ENCODE measurements at places on chromosomes 2 and 18. TPM values are rescaled to one million over a fixed set of nuclear protein-coding genes. Genes with fewer than 3 reads are reported as not detected.

DNA sequence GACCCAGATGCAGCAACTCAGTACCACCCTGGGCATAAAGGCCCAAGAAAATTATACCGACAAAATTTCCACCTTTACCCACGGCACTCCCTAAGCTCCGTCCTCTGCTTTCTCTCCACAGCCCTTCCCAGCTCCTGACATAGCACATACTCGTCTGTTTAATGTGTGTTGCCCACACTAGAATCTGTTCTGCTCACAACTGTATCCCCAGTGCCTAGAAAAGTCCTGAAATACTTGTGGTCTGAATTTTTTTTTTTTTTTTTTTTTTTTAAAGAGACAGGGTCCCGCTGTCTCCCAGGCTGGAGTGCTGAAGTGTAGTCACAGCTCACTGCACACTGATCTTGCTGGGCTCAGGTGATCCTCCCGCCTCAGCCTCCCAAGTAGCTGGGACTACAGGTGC lies 62.3 kb downstream of the ADCY3 start:
- no peak for DNase-seq

GRCh38 chr18:53946594-53946993 lies 277.9 kb downstream of the MBD2 start:
- no peak for DNase-seq

Gene REG3G
- polyA plus RNA-seq = not detected

DNA sequence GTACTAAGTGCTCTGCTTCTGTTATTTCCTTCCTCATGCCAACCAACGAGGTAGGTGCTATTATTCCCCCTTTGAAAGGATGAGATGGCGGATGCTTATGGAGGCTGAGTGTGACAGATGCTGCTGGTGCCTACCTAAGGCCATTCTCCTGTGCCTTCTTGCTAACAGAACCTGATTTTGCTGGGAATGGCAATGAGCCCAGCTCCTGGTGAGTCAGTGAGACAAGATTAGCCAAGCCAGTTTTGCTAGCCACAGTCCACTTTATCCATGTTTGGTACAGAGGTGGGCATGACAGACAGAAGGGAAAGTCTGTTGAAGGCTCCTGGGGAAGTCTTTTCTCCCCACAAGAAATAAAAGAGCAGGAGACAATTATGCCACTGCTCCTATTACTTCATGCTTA lies 43.7 kb upstream of the TMEM163 start:
- no peak for DNase-seq

DNA sequence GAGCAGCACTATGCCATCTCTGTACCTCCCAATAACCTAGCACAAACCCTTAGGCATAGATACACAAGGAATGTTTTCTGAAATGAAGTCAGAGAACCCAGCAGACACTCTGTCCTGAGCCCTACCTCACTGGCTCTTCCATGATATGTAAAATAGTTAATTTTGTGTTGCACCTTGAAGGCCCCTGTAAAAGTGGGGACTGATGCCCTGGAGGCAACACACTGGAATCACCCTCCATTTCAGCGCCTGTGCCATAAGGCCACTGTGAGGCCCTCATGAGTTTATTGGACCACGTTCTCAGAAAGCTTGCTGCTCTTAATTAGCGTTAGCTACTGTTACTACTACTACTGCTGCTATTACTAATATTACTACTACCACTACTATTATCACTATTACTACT lies 670.1 kb upstream of the SOX11 start:
- DNase-seq = no peak

Gene SPDYA
- polyA plus RNA-seq = 1.2 TPM

- peak; percentile 13 for DNase-seq
Measured at GRCh38 chr2:202871300-202872141, at the start of gene ICA1L. Gene ICA1L (minus strand): TSS chr2:202871766. CDS start chr2:202829009, 42,757 bp downstream.

Gene ANKRD30BL
- polyA plus RNA-seq = not detected

DNA sequence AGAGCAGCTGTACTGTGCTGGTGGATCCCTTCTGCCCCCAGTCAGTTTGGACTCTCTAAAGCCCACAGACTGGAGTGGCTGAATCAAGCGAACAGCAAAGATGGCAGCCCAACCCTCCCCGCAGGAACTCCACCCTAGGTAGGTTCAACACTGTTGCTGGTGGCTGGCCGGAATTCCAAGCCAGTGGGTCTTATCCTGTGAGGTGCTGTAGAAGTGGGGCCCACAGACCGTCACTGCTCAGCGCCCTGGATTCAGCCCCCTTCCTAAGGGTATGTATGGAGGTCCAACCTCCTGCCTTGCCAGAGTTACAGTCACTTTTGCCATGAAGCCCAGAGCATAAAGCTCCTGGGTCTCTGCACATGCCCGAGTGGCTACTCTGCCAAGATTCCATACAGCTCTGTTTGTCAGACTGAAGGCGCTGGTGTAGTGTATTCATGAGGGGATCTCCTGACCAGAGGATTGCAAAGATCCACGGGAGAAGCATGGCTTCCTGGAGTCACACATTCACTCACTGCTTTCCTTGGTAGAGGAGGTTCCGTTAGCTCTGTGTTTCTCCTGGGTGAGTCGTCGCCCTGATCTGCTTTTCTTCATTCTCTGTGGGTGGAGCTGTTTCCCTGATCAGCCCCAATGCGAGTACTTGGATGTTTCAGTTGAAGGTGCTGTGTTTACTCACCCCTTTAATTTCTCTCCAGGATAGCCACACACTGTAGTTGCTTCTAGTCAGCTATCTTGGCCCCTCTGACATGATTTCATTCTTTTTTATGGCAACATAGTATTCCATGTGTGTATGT lies 293.6 kb upstream of the THUMPD2 start:
- DNase-seq = no peak

DNA sequence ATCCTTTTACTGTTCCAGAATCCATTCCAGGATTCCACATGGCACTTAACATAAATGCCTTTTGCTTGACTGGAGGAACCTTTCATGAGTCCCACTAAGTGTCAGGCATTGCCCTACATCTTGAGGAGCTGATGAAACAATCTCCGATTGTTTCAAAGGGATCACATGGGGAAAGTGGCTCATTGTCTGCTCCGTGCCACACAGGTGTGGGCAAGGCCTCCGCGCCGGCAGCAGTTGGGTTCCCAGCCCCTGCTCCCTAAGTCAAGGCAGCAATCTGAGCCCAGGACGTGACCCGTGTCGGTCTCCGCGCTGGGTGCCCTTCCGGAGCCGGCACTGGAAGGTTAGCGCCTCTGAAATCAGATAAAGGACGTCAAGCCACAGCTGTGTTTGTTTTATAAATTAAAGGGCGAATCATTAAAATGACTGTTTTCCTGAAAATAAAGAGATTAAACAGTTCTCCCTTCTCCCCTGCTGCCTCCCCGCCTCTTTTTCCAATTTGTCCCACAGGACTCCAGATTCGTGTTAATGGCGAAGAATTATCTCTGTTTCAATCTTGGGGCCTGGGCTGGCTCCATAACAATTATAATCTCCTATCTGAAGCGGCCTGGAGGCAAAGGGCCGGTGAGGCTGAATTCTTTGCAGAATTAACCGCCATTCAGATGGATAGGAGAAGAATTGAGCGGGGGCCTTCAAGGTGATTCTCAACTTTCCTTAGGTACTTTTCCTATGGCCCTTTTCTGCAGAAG lies 84.3 kb upstream of the FZD7 start:
- no peak for DNase-seq

DNA sequence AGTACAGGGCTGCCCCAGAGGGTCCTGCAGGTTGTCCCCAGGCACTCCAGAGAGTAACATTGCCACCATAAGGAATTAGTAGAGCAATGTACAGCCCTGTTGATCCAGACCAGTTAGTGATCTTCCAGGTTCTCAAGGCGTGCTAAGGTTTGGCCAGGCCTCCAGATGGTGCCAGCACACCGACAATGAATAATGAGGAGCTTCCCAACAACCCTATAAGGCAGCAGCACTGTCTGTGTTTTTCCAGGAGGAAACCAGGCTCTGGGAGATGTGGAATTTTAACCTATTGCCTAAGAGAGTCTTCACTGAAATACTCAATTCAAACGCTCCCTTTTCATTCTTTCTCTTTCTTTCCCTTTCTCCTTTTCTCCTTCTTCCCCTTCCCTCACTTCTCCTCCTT lies 122.1 kb downstream of the MGAT5 start:
- DNase-seq = no peak

Gene PAX3
- polyA plus RNA-seq = 1.5 TPM

DNA sequence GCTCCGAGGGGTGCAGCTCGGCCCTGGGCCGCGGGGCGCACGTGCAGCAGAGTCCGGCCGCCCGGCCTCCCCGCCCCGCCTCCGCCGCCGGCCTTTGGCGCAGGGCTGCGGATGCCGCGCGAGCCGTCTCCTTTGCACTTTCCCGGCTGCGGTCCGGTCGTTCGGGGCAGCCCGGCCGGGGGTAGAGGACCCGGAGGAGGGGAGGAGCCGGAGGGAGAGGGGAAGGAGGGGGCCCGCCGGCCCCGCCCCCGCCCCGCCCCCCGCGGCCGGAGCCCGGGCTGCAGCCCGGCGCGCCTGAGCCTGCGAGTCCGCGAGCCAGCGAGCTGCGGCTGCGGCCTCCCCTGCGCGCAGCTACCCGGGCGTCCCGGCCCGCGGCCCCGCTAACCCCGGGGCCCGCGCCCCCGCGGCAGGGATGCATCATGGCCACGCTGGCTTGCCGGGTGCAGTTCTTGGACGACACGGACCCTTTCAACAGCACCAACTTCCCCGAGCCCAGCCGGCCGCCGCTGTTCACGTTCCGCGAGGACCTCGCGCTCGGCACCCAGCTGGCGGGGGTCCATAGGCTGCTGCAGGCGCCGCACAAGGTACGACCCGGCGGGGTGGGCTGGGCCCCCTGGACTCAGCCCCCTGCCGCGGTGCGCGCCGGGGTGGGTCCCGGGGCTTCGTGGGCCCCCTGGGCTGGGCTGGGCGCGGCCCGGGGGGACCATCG lies at the start of gene FHOD3:
Gene FHOD3 (plus strand): TSS at position 297 of the 709 bp plus-strand sequence. CDS start 123 bp downstream, at position 420.
- DNase-seq = no peak

DNA sequence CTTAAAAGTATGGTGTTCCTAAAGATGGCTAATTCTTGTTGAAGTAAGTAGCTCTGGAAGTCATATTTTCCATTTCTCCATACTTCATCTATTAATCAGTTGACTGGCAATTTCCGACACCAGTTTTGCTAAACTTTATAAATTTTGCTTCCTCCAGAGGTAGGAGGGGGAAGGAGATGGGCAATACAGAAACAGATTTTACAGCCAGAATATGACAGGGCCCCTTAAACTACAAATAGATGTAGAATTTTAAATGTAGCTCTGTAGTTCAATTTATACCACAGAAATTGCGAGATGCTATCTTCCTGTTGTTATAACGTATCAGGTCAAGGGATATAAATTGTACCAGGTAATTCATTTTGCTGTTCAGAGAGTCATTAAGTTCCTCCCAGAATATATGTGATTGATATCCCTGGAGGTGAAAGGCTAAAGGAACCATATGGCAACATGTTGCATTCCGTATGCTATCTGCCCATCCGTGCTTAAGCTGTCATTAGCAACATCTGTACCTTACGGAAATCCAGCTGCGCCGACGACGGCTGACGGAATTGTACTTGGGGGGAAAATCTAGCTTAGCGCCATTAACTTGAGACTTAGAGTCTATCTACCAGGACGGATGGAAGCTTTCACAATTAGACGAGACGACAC lies 8.4 kb upstream of the NR4A2 start:
- DNase-seq = no peak

Gene MERTK
- polyA plus RNA-seq = 4.0 TPM

DNA sequence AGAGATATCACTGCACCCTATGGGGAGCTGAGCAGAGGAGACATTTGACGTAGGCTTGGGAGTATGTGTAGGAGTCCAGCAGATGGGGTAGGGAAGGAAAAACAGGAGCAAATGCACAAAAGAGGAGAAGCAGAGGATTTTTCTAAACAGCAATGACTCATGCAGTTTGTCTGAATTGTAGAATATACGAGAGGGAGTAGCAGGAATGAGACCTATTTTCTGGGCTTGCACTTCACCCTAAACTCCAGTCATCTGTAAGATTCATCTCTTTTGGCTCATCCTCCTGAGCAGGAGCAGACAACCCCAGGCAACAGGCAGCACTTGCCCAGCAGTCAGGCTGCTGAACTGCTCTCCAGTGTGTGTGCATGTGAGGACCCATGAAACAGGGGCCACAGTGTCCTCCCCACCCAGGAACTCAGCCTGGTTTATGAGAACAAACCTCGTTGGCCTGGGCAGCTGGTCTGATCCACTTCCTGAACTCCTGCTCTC lies 100.2 kb upstream of the CDC42EP3 start:
- DNase-seq = no peak

Gene SLC30A3
- 0.85 TPM for polyA plus RNA-seq

- DNase-seq = no peak
Measured at GRCh38 chr2:49069829-49070228, 84.5 kb downstream of the FSHR start.

Gene TRIM43
- not detected for polyA plus RNA-seq

DNA sequence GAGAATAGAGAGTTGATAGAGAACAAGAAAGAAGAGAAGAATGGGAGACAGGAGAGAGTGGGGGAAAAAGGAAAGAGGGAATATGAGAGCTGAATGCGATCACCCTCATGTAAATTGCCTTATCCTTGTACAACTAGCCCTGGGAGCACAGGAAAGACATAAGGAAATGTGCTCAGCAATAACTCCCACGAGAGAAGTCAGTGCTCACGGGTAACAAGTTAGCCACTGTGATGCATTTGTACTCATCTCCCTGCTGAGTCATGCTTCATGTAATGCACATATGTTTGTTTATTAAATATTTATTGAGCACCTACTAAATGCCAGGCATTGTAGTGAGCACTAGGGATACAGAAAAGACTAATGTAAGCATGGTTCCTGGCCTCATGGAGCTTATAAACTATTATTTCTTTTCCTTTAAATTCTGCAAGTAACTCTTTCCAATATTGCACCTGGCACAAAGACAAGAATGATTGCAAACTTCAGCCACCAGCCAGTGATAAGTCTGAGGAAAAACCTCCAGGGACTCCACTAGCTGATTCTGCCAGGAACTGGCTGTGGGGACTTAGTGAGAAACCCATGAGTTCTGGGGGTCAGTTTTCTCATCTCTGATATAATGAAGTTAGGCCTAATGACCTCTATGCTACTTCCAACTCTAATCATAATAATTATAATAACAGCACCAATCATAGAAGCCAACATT lies 124.1 kb downstream of the LNPK start:
- no peak for DNase-seq

GRCh38 chr2:75595541-75596395 lies 35.0 kb upstream of the EVA1A start:
- DNase-seq = no peak

DNA sequence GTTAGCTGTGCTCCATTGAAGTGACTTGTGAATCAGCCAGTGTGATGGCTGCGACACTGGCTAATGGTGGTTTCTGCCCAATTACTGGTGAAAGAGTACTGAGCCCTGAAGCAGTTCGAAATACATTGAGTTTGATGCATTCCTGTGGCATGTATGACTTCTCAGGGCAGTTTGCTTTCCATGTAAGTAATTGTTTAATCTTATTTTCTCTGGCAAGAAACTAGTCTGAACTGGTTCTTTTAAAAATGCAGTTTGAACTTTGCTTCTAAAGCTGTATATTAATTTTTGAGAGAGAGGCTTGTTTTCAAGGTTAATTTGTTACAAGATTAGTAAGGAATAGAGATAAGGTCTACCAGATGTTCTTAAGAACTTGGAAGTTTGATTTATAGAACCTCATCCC lies 46.7 kb downstream of the GLS start:
- no peak for DNase-seq

DNA sequence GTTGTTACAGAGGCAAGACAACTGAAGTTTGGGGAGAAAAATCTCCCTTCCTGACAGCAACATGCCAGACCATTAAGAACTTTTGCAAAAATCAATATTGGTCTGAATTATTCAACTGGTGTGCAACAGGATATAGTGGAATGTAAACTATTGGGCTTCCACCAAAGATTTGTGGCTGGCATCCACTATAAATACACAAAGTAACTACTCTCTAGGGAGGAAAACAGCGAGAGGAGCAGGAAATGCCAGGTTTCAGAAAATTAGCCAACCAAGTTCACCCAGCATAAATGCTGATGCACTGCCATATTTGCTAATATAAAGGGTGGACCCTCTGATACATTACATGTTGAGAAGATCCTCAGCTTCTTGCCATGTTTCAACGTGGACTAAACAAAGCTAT lies 267.6 kb upstream of the LYPD1 start:
- DNase-seq = no peak

Gene C2orf72
- polyA plus RNA-seq = 0.23 TPM

All from forelimb muscle (tissue), 1 donor.